Stimulated activated CD4-positive, alpha-beta T cell treated with anti-CD3 and anti-CD28 coated beads, Interleukin-15, amount 100 ng/mL, for 1 hour (primary cell): ENCODE measurements at places on chromosomes 6 and 20.

GRCh38 chr6:36110863-36111262 lies 19.4 kb upstream of the MAPK13 start:
- DNase-seq = no peak

DNA sequence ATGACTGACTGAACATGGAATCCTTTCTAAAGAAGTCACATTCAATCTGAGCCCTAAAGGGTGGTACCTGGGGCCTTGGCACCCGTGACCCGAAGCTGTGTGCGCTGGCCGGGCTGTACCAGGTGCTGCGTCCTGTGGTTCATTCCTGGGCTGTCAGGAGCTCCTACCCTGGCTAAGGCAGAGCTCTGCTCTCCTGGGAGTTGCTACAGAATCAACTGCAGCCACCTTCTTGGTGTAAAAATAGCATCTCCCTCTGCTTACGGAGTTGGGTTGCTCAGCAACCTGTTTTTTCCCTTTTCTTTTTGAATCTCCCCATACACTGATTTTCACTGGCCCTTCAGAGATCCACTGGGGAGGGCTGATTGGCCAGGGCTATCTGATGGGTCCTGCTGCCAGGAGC lies 236.6 kb upstream of the PDE10A start:
- no peak for DNase-seq

- no peak for DNase-seq
Observed at GRCh38 chr20:39067526-39068216, 105.5 kb downstream of the DHX35 start.

GRCh38 chr6:149209871-149210775 lies 107.4 kb upstream of the TAB2 start:
- DNase-seq = peak; percentile 9

GRCh38 chr6:116616737-116617053 lies 416 bp downstream of the RSPH4A start:
- no peak for DNase-seq

GRCh38 chr20:3172126-3172932 lies 1.0 kb downstream of the LZTS3 start:
- DNase-seq = no peak

- DNase-seq = no peak
Observed at GRCh38 chr20:52303281-52303950, 111.8 kb upstream of the ZFP64 start.

- DNase-seq = no peak
Observed at GRCh38 chr6:95087394-95088097, 489.8 kb upstream of the MANEA start.

GRCh38 chr6:13508711-13509705 lies 21.6 kb upstream of the GFOD1 start:
- no peak for DNase-seq

DNA sequence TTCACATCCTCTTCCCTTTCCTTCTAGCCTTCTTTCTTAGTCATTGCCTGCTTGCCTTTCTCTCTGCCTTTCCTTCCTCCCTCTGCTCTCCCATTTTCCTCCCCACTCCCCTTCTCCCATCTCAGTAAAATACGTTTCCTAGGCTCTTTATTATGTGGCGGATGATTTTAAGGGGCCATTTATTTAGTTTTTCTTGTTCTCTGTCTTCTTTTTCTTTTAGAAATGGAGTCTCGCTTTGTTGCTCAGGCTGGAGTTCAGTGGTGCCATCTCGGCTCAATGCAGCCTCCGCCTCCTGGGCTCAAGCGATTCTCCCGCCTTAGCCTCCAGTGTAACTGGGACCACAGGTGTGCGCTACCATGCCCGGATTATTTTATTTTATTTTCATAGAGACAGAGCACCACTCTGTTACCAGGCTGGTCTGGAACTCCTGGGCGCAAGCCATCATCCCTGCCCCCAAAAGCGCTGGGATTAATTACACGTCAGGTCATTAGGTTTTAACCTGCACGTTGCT lies 1.5 kb downstream of the MTHFD1L start:
- DNase-seq = no peak

DNA sequence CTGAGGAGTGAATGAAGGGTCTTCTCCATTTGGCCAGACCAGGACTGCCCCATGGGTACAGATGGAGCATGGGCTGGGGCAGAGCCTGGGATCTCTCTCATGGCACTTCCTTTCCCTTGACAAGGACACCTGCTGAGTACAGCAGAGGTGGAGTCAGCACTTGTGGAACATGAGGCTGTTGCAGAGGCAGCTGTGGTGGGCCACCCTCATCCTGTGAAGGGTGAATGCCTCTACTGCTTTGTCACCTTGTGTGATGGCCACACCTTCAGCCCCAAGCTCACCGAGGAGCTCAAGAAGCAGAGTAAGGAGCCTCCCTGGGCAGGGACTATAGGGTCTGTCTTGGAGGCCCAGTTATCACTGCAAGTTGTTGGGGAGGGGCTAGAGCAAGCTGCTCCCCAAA lies 29.6 kb downstream of the GSS start:
- DNase-seq = no peak
